Choroid plexus epithelial cell (primary cell): ENCODE measurements at places on chromosomes 13 and 19.
A peak's percentile ranks its signal among the peaks of the same experiment; 100 is the strongest.

DNA sequence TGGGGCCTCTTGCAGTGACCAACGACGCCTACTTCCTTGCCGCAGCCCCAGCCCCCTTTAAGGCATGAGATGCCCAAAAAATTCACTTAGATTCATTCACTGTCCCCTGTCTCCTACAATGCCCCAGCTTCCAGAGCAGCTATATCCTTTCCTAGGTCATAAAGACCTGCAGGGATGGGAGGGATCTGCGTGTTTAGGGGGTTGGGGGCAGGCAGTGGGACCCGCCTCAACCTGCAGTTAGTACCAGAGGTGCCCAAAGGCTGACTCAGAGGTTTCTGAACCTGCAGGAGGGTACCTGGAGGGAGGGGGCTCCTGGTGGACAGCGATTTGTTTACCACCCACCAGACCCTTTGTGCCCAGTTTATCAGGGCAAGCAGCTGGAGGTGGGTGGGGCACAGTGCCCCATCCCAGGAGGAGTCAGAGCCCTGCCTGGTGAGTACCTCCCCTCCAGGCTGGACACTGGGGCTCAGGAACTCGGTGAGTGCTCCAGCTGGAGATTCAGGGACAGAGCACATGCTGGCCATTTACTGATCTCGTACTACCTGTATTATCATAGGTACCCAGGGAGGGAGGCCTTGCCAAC, 10.1 kb downstream of the RPS28 start:
- no peak for DNase-seq

- DNase-seq: peak; percentile 60
Measured at GRCh38 chr13:113928685-113929627, 44.9 kb downstream of the C13orf46 start.

DNA sequence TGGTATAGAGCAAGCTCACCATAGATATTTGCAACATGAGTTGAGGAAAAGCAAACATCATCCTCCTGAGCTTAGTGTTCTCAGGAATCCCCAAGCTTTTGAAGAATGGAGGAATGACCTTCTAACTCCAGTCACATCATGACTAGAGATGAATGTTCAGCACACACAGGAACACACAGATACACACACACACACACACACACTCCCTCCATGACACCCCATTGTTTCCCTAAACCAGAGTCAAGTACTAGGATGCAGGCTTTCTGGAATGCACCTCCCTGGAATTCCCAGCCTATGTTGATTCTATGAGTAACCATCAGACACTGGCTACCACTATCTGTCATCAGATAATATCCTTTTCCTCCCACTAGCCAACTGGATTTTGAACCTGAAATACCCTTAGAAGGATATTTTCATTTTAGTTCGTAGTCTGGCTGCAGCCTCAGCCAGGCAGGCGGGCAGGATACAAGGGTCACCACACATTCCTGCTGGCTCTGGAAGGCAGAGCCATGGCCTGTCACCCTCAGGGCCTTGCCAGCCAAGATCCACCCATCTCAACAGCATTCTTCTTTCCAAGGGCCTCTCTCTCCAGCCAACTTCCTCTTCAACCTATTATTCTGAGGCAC, 162.4 kb downstream of the FOXO1 start:
- DNase-seq: peak; percentile 87

DNA sequence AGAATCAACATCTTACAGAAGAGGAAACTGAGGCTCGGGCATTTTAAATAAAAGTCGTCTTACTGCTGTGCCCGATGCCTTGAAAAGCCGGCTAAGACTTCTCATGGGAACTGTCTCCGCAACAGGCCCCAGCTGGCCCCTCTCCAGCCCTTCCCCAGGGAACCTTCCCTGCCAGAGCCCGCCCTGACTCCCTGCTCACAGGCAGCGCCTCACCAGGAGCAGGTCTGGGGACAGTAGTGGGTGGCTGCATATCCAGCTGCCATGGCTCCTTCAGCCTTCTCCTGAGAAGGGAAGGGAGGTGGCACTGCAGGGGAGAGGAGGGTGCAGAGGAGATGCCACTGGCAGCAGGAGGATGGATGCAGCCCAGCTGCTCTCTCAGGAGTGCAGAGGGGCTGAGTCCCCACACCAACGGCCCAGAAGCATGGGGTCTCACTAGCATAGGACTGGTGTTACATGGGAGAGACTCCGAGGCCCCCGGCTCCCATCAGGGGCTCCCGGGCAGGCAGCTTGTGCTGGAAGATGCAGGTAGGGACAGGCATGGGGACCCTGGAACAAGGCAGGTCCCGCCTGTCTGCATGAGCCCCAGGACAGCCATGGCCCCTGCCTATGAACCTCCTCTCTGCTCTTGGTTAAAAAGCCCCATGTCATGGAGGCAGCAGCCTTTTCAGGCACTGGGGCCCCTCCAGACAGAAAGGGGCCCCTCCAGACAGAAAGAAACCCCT, 216.4 kb upstream of the SGCG start:
- DNase-seq: no peak

GRCh38 chr19:2810141-2811091, 9.3 kb upstream of the ZNF554 start:
- DNase-seq: no peak

- peak; percentile 63 for DNase-seq
Measured at GRCh38 chr13:20360041-20360491, 127.9 kb upstream of the GJB6 start.

- DNase-seq: no peak
Measured at GRCh38 chr19:8831832-8832131, 322 bp downstream of the ZNF558 start.

DNA sequence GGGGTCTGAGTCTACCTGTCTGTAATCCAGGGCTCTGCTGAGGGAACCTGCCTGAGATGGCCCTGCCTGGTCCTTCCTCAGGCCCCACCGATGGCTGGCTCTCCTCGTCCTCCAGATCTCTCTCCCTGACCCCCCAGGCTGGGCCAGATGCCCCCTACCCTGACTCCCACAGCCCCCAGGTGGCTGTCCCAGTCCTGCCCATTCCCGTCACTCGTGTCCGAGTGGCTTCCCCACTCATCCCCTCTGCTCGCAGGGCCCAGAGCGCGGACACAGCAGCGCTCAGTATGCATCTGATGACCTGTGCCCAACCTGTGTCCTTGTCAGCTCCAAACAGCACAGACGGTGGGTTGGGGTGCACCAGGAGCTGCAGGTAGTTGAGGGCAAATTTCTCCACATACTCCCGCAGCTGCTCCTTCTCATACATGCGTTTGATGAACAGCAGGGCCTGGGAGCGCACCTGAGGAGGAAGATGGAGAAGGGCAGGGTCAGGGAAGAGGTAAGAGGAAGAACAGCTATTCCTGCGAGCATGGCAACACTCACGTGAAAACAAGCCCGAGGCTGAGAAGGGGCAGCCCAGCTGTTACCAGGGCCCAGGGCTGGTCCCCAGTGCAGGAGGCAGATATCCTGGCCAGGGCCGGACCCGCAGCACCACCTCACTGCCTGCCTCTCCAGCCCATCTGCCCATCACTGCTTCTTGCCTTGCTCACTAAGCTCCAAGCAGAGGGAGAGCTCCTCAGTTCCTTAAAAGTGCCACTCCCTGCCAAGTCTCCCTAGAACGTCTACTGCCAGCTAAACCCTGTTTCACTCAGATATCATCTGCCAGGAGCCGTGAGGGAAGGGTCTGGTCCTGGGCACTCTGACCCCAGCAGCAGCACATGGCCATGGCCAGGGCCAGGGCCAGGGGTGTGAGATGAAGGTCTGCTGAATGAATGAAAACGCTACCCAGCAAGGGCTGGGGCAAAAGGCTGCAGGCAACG, 11.1 kb upstream of the RSPH6A start:
- no peak for DNase-seq

- peak; percentile 92 for DNase-seq
Measured at GRCh38 chr13:32530841-32531253, 7.7 kb downstream of the N4BP2L2 start.

DNA sequence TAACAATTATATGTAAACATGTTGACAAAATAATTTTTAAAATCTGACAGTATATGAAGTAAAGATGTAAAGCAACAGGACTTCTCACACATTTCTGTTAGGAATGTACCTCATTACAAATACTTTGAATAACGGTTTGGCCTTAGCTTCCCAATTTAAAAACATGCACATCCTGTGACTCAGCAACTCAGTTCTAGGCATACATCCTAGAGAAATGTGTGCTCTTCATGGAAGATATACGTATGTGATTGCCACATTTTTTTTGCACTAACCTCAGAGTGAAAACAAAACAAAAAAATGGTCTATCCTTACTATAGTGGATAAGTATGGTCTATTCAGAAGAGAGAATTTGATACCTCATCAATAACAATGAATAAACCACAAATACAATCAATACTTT, 314.6 kb downstream of the LIG4 start:
- DNase-seq: peak; percentile 83

GRCh38 chr19:56167064-56167578, 8.7 kb upstream of the GALP start:
- DNase-seq: peak; percentile 21

DNA sequence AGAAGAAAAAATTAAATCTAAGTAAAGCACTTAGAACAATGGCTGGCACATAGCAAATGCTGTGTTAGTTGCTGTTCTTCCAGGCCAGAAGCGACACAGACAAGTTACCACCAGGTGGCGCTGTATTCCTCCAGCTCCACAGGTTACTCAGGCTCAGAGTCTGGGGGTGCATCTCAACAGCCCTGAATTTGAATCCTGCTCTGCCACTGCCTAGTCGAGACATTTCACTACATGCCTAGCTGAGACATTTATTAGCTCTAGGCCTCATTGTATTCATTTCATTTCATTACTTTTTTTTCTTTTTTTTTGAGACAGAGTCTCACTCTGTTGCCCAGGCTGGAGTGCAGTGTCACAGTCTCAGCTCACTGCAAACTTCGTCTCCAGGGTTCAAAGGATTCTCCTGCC, 16.4 kb upstream of the CYP2B6 start:
- peak; percentile 87 for DNase-seq

- DNase-seq: peak; percentile 52
Measured at GRCh38 chr13:30126903-30127428, 180.4 kb downstream of the KATNAL1 start.

GRCh38 chr19:42629191-42629590, 34.5 kb upstream of the CEACAM8 start:
- no peak for DNase-seq

- no peak for DNase-seq
Measured at GRCh38 chr13:28587174-28587540, 71.8 kb upstream of the POMP start.

DNA sequence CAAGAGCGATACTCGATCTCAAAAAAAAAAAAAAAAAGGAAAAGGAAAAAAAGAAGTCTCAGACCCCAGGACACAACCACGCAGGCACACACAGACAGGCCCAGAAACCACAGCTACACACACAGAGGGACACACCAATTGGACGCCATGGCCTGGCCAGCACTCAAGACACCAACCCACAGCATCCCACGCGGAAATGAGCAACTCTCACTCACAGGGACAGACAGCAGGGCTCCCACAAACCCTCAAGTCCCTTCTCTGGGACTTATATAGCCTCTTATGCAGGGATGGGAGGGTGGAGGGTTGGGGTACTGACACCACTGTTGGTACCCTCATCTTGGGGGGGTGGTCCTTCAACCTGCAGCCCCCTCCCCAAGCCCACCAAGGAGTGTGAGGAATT, 5.9 kb downstream of the NOTCH3 start:
- DNase-seq: no peak

- DNase-seq: peak; percentile 96
Measured at GRCh38 chr13:65461590-65461989, 1768.5 kb downstream of the PCDH9 start.

DNA sequence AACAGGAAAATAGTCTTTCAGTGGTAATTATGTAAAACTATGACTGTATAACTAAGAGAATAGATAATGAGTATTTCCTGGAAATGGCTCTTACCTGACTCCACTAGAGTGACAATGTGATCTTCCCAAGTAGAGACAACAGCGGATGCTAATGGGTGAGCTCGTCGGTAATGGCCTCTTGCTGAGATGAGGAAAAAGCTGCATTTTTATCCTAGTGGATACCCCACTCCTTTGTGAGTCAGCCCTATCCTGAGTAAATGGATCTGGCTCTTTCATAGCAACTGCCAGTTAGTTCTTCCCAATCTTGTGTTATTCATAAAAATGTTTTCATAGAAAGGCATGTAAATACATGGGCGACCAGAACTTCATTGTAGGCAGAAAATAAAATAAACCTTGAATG, 299.5 kb downstream of the NALCN start:
- no peak for DNase-seq
